ENCODE measurements at places on chromosomes 1 and 21. TPM values are rescaled to one million over a fixed set of nuclear protein-coding genes. Genes with fewer than 3 reads are reported as not detected.

Gene LRIF1
- total RNA-seq: 9.8 TPM

Gene NHLH1
- total RNA-seq: not detected

DNA sequence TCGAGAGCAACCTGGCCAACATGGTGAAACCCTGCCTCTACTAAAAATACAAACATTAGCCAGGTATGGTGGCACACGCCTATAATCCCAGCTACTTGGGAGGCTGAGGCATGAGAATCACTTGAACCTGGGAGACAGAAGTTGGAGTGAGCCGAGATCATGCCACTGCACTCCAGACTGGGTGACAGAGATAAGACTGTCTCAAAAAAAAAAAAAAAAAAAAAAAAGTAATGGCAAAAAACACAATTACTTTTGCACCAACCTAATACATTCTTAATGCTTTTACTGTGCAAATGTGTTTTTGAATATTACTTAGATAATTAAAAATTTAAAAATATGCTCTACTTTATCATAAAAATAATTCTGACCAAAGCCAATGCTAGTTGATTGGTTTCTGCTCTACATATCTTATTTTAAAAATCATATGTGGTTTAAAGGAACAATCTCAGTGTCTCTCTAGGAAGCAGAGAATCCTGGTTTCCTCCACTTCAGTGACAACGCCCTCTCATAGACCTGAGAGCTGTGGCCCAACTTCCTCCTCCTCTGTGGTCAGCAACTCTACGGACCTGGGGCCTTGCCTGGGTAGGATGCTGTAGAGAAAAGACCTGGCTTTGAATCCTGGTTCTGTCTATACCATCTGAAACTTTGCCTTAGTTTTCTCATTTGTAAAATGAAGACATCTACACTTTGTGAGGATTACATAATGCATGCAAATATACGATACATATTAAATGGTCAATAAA is 64.7 kb downstream of the TGFBR3 start:
- no peaks in the 10 kb centered on the region for H3K36me3 ChIP-seq
- H3K4me1 ChIP-seq: no peaks in the 10 kb centered on the region

GRCh38 chr1:200038981-200039848 is 11.7 kb downstream of the NR5A2 start:
- DNase-seq: no peak
- no peaks in the 10 kb centered on the region for H3K36me3 ChIP-seq
- peaks cover 14% of the 10 kb centered on the region for H3K4me1 ChIP-seq
- peak overlapping the region; percentile 72 for H3K4me3 ChIP-seq

DNA sequence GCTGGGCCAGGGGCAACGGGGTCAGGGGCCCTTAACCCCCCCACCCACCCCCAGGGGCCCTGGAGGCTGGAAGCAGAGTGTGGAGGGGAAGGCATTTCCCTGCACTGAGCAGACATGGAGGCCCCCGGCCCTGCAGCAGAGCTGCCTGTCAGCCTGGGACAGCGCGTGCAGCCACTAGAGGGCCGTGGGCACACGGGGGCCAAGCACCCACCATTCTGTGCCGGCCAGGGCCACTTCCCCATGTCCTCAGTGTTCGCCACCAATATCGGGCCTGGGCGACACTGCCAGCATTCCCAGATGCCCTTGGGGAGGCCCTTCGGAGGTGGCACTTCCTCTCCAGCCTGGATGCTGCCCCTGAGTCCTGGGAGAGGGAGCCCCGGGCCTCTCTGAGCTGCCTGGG is 23.2 kb upstream of the ARHGEF16 start:
- no peaks in the 10 kb centered on the region for H3K4me1 ChIP-seq
- H3K27me3 ChIP-seq: no peaks in the 10 kb centered on the region
- H3K36me3 ChIP-seq: no peaks in the 10 kb centered on the region
- no peak overlapping the region for H3K27ac ChIP-seq
- no peak for DNase-seq
- no peak overlapping the region for H3K4me3 ChIP-seq

- H3K27me3 ChIP-seq: peaks cover 76% of the 10 kb centered on the region
- no peak overlapping the region for H3K27ac ChIP-seq
- no peaks in the 10 kb centered on the region for H3K36me3 ChIP-seq
- no peak for DNase-seq
- H3K4me1 ChIP-seq: no peaks in the 10 kb centered on the region
Observed at GRCh38 chr1:2848006-2848670, 46.6 kb upstream of the TTC34 start.

GRCh38 chr1:16292739-16293138 is 55.8 kb upstream of the CPLANE2 start:
- no peak for DNase-seq
- H3K27me3 ChIP-seq: no peaks in the 10 kb centered on the region
- peaks cover 6% of the 10 kb centered on the region for H3K36me3 ChIP-seq
- H3K4me1 ChIP-seq: no peaks in the 10 kb centered on the region
- H3K27ac ChIP-seq: no peak overlapping the region

Measured in breast epithelium (tissue), 4 donors.